ENCODE measurements at places on chromosomes 2 and 18.

GRCh38 chr2:34110392-34110791, 511.3 kb upstream of the FAM98A start:
- no peak for DNase-seq

DNA sequence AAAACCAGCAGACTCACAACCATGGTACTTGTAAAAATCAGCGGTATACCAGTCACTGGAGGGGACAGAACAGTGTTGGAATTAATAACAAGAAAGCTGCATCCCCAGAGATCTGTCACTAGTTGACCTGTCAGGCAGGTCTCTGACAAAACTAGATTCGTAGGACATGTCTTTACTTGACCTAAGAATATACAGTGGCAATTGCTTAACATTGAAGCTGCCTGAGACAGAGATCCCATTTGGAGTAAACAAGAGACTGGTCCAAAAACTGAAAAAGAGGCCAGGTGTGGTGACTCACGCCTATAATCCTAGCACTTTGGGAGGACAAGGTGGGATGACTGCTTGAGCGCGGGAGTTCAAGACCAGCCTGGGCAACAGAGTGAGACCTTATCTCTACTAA, 7.2 kb upstream of the SS18 start:
- DNase-seq = no peak

DNA sequence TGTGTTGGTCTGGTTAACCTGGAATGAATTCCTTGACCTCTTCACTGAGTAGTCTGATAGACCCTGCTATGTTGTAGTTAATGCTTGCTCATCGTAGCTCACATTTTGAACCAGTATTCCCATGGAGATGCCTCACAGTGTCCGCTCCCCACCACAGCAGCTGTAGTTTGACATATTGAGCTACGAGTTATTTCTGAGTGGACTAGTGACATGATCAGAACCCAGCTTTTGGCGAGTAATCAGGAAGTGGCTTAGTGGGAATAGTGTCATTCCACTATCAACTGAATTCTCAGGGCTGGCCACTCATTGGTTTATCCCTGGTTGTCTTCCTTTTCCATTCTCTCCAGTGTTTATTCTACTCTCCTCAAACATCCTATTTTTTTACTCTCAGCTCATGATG, 102.7 kb downstream of the MYO1B start:
- DNase-seq = no peak

DNA sequence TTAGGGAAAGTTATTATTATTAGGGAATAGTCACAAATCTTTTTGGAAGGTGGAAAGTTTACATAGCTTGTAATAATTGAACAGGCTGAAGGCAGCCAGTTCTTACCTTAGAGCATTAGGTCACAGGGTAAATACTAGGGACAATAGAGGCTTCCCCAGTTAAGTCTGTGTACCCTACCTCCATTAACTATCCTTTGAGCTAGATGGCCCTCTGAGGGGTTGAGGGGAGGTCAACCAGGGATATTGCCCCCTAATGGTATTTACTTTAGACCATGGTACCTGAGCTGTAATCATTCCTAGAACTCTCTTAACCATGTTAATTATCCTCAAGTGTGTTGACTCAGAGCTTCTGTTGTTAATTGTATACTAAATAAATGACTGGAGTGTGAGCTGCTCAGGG, 120.5 kb upstream of the SCN7A start:
- DNase-seq = no peak

DNA sequence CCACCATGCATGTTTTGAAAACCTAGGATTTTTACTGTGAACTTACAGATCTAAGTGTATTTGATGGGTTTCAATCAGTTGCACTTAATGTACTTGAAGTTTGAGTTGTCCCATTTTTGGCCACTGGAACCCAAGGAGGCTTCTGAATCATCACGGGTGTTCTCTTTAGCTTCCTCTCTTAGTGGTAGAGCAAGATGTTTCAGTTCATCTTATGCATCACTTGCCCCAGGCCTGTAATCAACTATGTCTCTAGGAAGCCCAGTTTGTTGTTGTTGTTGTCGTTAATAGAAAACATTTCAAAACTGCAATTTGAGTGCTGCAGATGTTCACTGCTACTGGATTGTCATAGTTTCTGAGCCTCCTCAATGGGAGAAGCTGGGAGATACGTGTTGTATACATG, 97.0 kb downstream of the FHOD3 start:
- no peak for DNase-seq

GRCh38 chr18:58257461-58257860, 213.4 kb downstream of the NEDD4L start:
- DNase-seq = no peak

DNA sequence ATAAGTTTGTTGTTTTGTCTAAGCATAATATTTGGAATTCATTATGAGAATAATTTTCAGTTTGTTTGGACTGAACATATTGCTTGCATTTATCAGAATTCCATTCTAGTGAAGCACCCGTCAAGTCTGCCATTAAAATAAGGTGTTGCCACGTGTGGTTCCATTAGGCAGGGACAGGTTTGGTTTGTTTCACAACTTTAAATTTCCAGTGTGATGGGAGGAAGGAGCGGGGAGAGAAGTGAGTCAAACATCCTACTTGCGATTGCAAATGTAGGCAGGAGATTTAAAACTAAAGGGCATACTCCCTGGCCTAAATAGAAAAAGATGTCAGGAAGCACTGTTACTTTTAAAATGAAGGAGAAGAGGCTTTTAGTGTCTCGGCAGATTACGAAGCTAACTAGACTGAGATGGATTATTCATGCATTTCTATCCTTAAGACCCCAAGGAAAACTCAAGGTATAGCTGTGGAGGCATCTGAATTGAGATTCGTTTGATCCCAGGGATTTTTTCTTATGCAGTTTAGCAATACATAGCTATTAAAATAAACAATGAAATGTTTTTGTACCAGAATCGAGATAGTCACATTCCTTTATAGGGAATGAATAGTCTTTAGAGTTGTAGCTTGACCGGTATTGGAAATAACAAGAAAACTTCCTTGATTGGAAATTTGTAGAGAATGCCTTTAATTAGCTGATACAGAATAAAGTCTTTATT, 19.8 kb downstream of the GRHL1 start:
- no peak for DNase-seq

GRCh38 chr2:216956820-216957493, 97.1 kb upstream of the TNP1 start:
- DNase-seq = no peak

- no peak for DNase-seq
Observed at GRCh38 chr2:189425676-189426075, 15.6 kb upstream of the WDR75 start.

- DNase-seq = no peak
Observed at GRCh38 chr2:69514819-69515218, 77.6 kb upstream of the NFU1 start.

DNA sequence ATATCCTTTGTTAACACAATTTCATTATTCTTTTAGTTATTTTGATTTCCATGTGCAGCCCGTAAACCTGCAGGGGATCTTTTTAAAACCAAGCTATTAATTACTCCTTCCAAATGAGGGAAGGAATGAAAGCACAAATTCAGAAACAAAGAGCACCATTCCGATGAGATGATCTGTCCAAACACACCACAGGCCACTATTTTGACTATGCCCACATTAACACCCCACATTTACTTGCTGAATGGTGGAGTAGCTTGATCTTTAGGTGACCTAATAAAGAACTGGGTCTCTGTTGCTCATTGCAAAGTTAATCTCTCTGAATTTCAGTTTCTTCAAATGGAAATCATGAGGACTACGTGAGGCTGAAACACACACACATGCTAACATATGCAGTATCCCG, 218.0 kb downstream of the IRS1 start:
- DNase-seq = no peak

DNA sequence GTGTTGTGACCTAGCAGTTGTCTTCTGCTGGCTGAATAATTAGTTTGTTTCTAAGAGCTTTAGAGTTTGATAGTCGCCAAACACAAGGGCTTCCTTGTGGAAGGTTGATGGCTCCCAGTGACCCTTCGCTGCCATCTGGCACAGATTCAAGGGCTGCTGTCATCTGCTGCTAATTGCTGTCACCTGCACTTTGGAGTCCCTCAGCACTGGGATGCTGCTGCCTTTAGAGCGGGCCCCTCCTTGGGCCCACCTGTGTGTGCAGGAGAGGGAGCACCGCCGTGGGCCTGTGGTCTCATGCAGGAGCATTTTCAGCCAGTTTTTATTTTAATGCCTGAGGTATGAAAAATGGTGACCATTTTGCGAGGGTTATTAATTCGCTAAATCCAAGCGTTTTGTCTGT, 154.0 kb upstream of the NFATC1 start:
- DNase-seq = no peak

GRCh38 chr2:231359441-231359840, 36.1 kb upstream of the B3GNT7 start:
- no peak for DNase-seq

- no peak for DNase-seq
Observed at GRCh38 chr2:64922482-64923384, 66.5 kb upstream of the SLC1A4 start.

DNA sequence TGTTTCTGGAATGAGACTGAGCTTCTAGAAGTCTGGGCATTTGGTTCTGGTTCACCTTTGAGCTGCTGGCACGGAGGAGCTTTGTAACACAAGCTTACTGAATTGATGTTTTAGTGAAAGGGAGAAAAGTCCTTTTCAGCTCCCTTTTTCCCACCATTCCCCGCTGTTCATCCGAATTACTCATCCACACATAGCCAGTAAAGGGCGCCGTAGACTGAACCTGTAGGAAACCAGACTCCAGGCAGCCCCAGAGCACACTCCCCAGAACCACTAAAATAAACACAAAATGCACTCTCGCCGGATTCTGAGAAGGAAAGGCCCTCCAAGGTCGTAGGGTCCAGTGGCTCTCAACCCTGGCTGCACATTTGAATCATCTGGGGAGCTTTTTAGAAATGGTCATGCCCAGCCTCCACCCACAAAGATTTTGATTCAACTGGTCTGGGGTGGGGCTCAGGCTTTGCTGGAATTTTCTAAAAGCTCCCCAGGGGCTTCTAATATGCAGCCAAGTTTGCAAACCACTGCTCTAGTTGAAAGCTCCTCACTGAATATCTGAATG, 29.6 kb downstream of the TCF7L1 start:
- DNase-seq = no peak

DNA sequence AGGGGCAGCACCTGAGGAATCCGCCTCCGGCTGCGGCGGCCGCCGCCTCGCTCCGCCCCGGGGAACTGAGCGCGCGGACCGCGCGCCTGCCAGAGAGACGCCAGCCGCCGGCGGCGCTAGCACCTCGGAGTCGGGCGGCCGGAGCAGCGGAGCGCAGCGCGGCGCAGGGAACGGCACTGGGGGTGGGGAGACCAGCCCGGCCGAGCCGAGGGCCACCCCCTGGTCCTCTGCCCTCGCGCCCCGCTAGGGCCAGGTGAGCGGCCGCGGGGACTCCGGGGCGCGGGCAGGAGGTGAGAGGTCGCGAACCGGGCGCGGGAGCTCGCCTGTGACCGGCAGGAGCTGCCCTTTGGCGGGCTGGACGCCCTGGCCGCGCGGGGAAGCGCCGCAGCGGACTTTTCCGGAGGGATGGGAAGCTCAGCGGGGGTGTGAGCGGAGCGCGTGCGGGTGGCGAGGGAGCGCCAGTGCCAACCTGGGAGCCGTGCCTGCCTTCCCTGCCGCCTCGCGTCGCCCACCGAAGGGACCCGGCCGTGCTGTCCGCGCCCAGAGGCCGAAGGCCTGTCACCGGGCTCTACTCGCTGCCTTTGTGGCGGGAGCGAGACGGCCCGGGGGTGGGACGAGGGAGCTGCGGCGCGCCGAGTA, at the start of gene GREB1L:
GREB1L (plus strand) TSS at position 92 of the 639 bp plus-strand sequence. CDS start 141,287 bp downstream, outside the sequence.
- DNase-seq = no peak

GRCh38 chr2:14297906-14298305, 334.6 kb upstream of the LRATD1 start:
- no peak for DNase-seq

- no peak for DNase-seq
Observed at GRCh38 chr2:17171446-17172049, 346.7 kb downstream of the RAD51AP2 start.

- DNase-seq = no peak
Observed at GRCh38 chr18:42548493-42548892, 567.0 kb downstream of the RIT2 start.

DNA sequence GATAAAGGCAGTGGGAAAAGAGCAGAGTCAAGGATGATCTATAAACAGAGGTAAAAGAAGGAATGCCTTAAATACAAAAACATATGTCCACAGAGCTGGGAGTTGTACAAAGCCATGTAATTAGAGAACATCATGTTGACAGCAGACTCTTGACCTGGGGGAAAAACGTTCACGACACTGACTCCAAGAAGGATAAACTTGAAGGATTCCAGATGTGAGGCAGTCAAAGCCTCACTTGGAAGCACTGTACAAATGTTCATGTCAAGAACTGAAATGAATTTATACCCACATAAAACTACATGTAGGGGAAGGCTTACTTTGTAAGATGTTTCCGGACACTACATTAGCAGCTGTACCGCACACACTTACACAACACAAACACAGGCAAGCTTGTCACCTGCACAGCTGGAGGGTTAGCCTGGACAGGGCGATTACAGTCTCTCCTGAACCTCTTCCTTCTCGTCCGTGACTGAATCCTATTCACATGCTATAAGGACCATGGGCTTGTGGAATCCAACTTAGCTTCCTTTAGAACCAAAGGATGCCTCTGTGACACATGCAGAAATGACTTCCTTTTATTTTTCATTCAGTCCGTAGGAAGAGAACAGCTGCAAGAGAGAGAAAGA, 88.6 kb downstream of the SH3YL1 start:
- no peak for DNase-seq

GRCh38 chr2:168997794-168998193, 33.3 kb downstream of the ABCB11 start:
- DNase-seq = no peak

DNA sequence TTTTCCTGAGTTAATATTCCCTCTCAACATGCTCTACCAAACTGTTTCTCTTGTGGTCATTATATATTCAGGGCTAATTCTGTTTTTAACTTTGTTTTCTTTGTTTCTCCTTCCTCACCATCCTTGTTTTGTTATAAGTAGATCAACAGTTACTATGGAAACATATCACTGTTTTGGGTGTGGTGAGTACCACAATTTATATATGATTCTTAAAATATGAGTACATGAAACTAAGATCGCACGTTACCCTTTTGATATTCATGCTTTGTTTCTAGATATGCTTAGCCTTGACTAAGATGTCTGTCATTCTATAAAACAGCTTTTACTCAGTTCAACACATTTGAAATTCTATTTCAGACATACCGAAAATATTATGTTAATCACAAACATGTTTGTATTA, 232.3 kb upstream of the ITGA4 start:
- DNase-seq = no peak

GRCh38 chr2:118380915-118381653, 292.8 kb downstream of the INSIG2 start:
- DNase-seq = no peak

DNA sequence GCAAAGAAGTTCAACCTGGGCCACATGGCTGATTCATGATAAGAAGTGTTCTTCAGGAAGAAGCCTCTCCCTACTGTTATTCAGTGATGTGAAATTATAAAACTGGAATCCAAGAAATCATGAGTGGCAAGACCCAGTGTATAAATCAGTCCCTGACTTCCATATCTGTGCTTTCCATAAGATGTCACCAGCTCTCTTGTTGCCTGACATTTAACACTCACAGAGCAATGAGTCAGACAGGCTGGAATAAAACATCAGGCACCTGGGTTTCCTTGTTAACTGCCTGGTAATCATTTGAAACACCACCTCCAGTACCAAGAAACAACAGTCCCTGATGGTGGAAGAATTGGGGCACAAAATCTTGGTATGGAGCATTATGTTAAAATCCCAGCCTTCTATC, 76.1 kb downstream of the SCG2 start:
- DNase-seq = no peak

GRCh38 chr18:54480616-54481015, 110.4 kb upstream of the DYNAP start:
- DNase-seq = no peak
